ENCODE measurements at places on chromosomes 2 and 18. TPM values are rescaled to one million over a fixed set of nuclear protein-coding genes. Genes with fewer than 3 reads are reported as not detected.

- no peak for DNase-seq
Observed at GRCh38 chr2:47054036-47054555, 101.0 kb downstream of the STPG4 start.

- DNase-seq = no peak
Observed at GRCh38 chr2:150303281-150303680, 184.2 kb downstream of the RND3 start.

GRCh38 chr2:29987146-29987545 is 65.8 kb upstream of the ALK start:
- no peak for DNase-seq

- DNase-seq = no peak
Observed at GRCh38 chr2:180699657-180700361, 280.6 kb upstream of the UBE2E3 start.

GRCh38 chr2:54904836-54905235 is 145.4 kb downstream of the RTN4 start:
- no peak for DNase-seq

GRCh38 chr18:44568986-44569385 is 111.7 kb upstream of the SETBP1 start:
- no peak for DNase-seq

ATP9B gene
- 80.0 TPM for total RNA-seq

DNA sequence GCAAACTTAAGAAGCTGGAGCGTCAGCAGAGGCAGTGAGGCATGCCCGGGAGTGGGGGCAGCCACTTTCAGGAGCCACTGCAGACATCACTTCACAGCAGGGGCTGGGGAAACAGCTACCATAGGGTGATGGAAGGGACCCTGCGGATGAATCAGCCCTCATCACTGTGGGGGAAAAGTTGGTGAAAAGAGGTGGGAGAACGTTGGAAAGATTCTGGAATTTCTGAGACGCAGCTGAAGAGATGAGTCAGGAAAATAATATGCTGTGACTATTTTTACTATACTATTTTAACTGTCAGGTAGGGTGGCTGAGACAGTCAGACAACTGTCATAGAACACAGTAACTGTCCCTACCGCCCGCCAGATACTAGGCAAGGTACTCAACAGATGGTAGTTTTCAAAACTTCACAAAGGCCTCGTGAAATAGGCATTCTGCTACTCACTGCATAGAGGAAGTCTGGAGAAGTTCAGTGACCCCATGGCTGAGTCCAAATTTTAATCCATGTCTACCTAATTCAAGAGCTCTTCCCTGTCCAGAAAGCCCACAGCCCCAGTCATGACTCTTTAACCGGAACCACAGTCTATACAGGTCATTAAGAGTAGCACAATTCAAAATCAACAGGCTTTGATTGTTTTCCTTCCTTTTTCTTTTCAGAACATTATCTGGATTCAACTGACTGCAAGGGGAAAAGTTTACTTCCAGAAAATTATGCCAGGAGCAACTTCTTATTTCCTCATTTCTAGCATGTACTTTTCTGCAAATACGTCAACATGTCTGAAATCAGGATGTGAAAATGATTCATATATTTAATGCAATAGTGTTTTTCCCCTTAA is 39.3 kb upstream of the EPB41L3 start:
- DNase-seq = no peak

C2orf78 gene
- total RNA-seq = not detected

Measured in cerebellum (tissue), 4 donors.